Right atrium auricular region (tissue), 2 donors: ENCODE measurements at places on chromosomes 13 and 19. TPM values are rescaled to one million over a fixed set of nuclear protein-coding genes. Genes with fewer than 3 reads are reported as not detected.

SLITRK6 gene
- total RNA-seq = 0.47 TPM

DNA sequence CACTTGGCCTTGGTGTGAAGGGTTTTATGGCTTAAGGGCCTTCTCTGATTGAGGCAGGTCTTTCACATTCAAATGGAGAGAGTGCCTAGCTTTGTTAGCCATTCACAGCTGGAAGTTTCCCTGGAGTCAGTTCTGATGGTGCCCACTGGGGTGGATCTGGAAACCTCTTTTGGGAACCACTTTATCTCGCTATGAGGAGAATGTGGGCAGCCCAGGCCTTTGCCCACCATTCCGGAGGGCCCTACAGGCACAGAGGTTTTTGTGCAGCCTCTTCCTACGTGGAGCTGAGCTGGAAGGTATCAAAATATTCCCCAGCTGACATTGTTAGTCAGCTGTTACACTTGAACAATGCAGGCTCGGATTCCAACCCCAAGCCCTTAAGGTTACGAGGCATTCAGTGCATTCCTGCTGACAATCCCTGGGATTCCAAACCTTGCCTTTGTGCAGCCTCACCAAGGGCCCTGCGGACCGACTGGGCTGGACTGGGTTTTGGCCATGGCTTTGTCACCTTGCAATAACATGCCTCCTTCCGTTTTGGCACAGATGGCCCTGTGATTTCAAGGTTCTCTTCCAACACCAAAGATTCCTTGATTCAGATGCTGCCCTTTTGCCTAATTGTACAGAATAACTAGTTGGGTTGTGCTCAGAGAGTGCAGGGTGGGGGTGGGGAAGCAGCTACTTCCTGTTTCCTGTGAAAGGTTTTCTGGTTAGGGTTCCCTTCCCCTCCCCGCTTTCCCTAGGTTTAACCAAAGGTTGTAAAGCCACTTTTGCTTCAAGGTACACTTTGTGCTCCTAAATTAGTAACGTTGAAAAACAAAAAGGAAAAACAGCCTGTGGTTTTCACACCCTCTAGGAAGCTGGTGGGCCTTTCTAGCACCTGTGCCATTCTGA is 27.0 kb downstream of the SAE1 start:
- H3K4me3 ChIP-seq = no peak overlapping the region
- H3K36me3 ChIP-seq = peaks cover 25% of the 10 kb centered on the region
- no peaks in the 10 kb centered on the region for H3K27me3 ChIP-seq
- H3K4me1 ChIP-seq = peaks cover 36% of the 10 kb centered on the region
- DNase-seq = peak; percentile 80

- no peak for DNase-seq
- no peaks in the 10 kb centered on the region for H3K36me3 ChIP-seq
- no peaks in the 10 kb centered on the region for H3K27me3 ChIP-seq
- H3K4me3 ChIP-seq = no peak overlapping the region
- peaks cover 28% of the 10 kb centered on the region for H3K4me1 ChIP-seq
- no peak overlapping the region for H3K27ac ChIP-seq
These were observed 4.2 kb downstream of the NCLN start for GRCh38 chr19:3189702-3190469.

- H3K36me3 ChIP-seq = no peaks in the 10 kb centered on the region
- peak overlapping the region; percentile 62 for H3K27ac ChIP-seq
- H3K27me3 ChIP-seq = no peaks in the 10 kb centered on the region
- H3K4me1 ChIP-seq = no peaks in the 10 kb centered on the region
- H3K4me3 ChIP-seq = peak overlapping the region; percentile 16
These were observed 11.6 kb upstream of the ASF1B start for GRCh38 chr19:14147797-14148605.

DNA sequence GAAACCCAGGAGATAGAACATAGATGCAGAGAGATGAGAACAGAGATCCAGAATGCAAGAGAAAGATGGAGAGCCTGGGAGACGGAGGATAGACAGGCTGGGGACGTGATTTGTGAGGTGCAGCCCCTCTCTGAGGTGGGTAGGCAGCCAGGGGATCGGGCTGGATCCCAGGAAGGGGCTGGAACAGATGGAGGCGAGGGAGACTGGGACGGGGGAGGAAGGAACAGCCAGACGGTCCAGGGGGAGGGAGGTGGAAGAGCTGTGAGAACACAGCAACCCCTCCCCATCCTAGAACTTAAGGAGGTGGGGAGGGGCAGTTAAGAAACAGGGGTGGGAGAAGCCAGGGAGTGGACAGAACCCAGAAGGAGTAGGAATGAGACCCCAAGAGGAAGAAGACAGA is 3.1 kb downstream of the SLC17A7 start:
- H3K4me1 ChIP-seq = peaks cover 16% of the 10 kb centered on the region
- DNase-seq = no peak
- H3K27me3 ChIP-seq = peaks cover 2% of the 10 kb centered on the region
- no peak overlapping the region for H3K27ac ChIP-seq
- no peak overlapping the region for H3K4me3 ChIP-seq
- H3K36me3 ChIP-seq = no peaks in the 10 kb centered on the region
